ENCODE measurements at places on chromosomes 2 and 18.

DNA sequence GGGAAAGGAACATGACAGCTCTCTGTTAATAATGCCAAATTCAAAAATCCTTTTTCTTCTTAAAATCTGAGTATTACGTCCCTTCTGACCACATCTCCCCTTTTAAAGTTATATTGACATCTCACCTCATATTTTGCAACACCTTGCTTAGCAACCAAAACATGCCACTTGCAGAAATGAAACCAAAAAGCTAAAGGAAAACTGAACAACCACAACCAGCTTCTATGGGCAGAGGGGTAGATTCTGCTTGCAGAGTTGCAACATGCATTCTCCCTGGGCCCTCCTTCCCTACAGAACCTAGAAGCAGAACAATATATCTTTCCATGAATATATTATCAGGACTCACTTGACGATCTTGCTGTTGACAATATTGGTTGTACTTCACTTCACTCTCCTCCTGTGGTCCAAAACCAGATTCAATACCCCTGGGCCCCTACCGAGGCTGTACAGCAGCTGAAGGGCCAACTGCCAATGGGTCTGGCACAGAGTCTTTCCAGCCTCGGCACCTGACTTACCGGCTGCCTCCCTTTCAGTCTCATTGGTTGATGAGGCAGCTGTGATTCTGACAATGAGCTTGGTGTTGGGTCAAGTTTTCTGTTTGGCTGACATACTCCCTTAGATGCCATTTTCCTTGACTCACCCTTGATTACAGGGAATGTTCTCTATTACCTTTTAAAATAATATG lies 616.6 kb downstream of the ZEB2 start:
- no peak for DNase-seq

DNA sequence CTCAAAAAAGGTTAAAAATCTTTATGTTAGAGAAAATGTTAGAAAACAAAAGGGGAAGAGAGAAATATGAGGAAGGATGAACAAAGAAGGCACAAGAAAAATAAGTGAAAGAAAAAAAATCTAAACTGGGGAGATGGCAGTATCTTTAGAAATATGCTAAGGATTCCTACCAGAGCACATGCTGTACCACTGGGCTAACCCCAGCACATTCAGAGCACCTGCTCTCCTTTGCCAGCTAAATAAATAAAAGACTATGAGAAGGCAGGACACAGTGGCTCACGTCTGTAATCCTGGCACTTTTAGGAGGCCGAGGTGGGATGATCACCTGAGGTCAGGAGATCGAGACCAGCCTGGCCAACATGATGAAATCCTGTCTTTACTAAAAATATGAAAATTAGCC lies 92.2 kb upstream of the CDKL4 start:
- DNase-seq, result no peak

DNA sequence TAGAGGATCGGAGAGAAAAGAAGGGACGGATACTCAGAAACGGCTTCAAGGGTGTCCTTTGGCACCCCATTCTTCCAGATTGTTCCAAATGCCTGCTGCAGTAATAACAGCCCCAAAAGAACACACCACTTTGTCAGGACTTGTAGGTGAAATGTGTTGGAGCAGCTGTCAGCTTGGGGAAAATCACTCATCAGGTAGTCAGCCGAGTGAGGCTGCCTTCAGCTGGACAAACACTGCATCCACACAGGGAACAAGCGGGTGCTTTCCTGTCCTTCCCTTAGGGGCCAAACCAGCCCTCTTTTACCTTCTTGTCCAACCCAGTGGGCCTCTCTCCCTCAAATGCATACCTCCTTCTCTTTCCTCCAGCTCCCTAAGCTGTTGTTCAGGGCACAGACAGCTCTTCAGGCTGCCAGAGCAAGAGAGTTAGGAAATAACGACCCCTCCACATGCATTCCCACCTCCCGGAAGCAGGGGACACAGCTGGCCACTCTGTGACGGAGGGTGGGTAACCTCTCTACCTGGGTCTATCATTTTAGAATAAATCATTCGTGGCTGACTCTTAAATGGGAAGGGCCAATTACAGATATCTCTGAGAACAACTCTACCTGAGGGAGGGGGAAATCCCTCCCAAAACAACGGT lies 48.1 kb downstream of the BCL11A start:
- no peak for DNase-seq

- DNase-seq, result no peak
Measured at GRCh38 chr2:7419186-7419585, 502.0 kb downstream of the RNF144A start.

- no peak for DNase-seq
Measured at GRCh38 chr2:54461261-54461660, 5.1 kb downstream of the SPTBN1 start.

DNA sequence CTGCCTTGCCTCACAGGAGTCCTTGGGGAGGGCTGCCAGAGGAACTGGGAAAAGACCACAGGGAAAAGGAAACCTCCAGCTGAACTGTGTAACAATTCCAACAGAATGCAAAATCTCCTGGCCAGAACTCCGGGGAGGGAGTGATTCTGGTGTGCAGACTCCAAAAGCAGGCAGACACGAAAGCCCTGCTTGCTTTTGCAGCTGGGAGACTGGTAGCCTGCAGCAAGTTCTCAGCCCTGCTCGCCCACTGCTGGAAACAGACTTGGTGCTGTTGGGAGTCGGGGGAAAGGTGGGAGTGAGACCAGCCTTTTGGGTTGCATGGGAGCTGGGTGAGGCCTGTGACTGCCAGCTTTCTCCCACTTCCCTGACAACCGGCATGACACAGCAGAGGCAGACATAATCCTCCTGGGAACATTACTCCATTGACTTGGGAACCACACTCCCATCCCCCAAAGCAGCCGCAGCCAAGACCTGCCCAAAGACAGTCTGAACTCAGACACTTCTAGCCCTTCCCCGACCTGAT lies 26.0 kb upstream of the NMI start:
- no peak for DNase-seq
